ENCODE measurements at places on chromosomes 6 and 20.
A peak's percentile ranks its signal among the peaks of the same experiment; 100 is the strongest.

- no peak for DNase-seq
Measured at GRCh38 chr20:48583171-48583570, 244.6 kb downstream of the PREX1 start.

DNA sequence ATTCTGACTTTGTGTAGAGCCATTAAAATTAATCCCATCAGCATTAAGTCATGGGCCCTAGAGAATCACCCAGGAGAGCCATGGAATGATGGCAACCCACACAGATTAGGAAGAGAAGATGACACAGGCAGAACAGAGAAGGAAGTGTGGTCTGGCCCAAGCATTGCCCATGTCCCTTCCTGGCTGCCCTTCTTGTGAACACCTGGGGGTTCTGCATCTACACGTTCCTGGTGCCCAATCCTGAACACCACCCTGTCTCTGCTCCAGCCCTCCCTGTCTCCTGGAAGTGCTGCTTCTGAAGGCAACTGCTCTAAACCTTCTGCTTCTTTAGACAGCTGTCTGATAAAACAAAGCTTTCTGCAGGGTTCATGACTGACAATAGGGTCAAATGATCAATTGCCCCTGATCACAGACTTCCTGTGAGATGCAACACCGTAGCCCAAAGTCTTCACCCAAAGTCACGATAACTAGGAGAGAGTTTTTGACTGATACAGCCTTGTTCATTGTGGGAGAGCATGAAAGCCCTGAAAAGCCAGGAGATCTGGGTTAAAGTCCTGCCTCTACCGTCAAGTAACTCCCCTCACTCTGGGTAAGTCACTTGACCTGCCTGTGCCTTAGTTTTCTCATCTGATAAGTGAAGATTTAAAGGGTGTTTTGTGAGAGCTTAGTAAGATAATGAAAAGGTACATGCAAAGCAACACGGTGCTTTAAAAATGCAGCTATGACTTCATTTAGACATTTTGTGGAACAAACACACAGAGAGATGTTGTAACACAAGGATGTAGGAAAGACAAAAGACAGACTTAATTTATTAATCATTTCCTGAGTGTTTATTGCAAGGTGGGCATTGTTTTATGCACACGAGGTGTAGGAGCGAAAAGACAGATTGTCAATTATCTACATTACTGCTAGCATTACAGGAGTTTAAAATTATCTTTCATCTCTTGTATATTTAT lies 291.2 kb upstream of the STXBP5 start:
- DNase-seq = no peak

DNA sequence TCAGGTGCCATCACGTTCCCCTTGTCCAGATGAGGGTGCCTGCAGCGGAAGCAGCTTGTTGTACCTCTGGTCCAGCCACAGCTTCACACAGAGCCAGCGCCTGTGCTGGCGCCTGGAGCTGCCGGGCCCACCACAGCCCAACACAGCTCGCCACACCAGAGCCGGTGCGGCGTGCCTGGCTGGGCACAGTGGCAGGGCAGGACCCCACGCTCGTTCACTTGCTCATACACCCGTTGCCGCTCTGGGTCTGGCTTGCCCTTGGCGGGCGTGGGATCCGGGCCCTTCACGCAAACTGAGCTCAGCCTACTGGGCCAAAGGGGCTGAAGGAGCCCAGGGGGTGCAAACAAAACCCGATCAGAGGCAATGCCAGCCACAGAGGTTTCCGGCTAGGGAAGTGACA lies 492.5 kb upstream of the MANEA start:
- DNase-seq = no peak

GRCh38 chr20:36550790-36551299 lies 9.5 kb downstream of the MYL9 start:
- DNase-seq = no peak

GRCh38 chr20:59949911-59950310 lies 8.3 kb upstream of the CDH26 start:
- DNase-seq = no peak

DNA sequence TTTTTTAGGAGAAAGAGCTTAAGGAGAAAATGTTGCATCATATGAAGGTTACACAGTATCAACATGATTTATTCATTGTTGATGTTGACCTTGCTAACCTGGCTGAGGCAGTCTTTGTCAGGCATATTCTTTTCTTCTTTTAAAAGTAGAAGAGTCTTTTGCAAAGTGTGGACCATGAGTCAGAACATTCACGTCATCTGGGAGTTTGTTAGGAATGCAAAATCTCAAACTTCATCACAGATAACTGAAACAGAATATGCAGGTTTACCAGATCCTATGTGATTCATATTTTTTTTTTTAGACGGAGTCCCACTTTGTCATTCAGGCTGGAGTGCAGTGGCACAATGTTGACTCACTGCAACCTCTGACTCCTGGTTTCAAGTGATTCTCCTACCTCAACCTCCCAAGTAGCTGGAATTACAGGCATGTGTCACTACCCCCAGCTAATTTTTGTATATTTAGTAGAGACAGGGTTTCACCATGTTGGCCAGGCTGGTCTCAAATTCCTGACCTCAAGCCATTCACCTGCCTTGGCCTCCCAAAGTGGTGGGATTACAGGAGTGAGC lies 530.4 kb upstream of the BTBD3 start:
- DNase-seq = no peak

- DNase-seq = no peak
Measured at GRCh38 chr6:83216806-83217205, 23.6 kb downstream of the RWDD2A start.

DNA sequence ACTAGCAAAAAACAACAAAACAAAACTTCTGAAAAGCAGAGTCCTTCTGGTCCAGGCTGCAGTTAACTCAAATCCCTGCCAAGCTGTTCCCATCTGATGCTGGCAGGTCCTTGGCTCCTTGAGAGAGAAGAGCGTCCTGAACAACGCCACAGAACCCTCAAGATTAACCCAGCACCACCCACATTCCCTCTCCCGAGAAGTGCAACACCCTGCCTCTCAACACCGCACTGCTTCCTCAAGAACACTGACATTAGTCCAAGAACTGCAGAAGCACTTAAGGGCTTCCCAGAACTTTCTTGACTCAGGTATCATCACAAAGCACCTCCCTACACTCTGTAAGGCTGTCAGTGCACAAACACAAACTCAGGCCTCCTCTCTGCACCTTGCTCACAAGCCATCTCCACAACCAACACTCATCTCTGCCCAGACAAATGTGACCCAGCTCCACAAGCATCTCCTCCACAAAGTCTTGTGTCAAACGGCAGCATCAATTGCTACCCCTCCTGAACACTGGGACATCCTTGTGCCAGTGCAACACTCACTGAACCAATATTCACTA lies 7.5 kb downstream of the MRPL14 start:
- no peak for DNase-seq

DNA sequence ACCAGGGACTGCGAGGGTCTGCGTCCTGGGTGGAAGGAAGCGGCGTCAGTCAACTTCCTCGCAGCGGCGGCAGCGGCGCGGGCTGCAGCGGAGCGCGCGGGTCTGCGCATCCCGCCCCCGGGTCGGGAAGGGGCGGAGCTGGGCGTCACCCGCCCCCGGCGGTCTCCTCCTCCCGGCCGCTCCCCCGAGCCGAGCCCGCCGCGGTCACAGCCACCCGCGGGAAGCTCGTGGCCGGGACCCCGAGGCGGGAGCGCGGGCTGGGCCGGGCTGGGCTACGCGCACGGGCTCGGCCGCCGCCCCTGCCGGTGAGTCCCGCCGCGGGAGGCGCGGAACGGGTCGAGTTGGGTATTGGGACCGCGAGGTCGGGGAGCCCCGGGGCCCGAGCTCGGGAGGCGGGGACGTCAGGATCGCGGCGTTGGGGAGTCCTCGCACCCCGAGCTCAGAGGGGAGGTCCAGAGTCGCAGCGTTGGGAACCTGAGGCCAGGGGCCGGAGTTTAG lies at the start of gene PAQR8:
PAQR8 (plus strand) TSS at position 207 of the 498 bp plus-strand sequence. CDS start 41,063 bp downstream, outside the sequence.
- DNase-seq = peak; percentile 83

GRCh38 chr6:8172530-8172929 lies 70.2 kb upstream of the EEF1E1 start:
- no peak for DNase-seq

- no peak for DNase-seq
Measured at GRCh38 chr6:31883676-31884075, 4.9 kb upstream of the SLC44A4 start.

DNA sequence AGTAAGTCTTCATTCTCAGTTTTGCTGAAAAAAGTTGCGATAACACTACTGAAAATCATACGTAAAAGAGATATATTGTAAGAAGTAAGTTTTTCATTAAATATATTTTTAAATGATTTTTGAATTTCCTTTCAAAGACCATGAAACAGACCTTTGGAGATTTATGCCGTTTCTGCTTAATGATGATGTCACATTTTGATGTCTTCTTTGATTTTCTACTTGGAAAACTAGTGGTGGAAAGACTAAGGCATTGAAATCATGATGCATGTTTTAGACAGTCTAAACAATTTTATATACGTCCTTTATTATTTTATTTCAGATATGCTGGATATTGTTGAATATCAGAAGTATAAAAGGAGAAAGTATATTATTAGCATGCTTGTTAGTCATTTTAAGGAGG lies 33.7 kb downstream of the EYA4 start:
- no peak for DNase-seq
